ENCODE measurements at places on chromosomes 2 and 18. TPM values are rescaled to one million over a fixed set of nuclear protein-coding genes. Genes with fewer than 3 reads are reported as not detected.

DNA sequence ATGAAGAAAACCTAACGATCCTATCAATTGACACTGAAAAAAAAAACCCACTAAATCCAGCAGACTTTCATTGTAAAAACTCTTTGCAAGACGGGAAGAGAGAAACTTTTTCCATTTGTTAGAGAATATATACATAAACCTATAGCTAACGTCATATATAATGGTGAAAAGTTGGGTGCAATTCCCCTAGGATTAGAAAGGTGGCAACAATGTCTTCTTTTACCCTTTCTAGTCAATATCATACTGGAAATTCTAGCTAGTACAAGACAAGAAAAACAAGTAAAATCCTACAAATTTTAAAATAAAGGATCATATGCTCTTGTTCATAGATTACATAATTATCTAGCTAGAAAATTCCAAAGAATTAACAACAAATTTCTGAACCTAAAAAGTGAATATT is 1596.5 kb upstream of the LRRTM1 start:
- no peak for DNase-seq

DNA sequence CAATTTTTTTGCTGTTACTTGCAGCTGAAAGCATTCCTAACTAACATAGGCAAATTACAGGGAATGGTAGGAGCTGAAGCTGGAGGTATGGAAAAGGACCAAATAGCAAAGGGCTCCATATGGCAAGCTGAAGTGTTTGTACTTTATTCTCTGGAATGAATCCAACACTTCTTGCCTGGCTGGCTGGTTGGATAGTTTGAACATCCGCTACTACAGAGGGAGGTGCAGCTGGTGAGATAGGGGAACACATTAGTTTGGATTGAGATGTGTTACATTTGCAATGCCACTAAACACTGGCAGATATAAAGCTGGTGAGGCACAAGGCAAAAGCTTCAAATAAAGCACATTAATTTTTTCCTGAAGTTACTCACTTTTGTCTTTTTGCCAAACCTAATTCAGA is 291.5 kb downstream of the SP3 start:
- DNase-seq: no peak

- no peak for DNase-seq
Measured at GRCh38 chr2:199984159-199984558, 28.8 kb downstream of the MAIP1 start.

DNA sequence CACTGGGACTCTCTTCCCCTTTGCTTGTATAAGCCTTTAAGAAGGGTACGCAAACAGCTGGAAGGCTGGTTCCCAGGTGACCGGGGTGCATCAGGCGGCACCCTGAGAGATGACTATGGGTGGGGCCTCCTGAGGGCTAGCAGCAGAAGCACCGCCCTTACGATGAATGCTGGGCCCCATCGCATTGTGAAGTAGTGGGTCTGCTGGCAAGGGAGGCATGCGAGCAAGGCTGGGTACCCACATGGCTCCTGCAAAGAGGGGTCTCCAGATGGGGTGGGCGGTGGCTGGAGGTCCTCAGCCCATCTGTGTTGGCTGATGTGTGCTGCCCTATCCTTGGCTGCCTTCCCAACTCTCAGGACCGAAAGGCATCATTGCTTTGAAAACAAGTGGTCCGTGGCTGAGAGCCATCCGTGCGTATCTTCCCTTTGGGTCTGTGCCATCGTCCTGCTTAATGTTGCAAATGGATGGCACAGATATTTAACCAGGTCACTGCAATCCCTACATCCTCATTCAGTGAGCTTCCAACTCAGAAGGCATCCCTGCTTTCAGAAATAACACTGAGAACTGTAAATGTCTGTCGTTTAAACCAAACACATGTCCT is 83.5 kb upstream of the GPC1 start:
- no peak for DNase-seq

GRCh38 chr18:48646976-48647375 is 108.1 kb downstream of the CTIF start:
- no peak for DNase-seq

GRCh38 chr18:57775937-57776336 is 27.2 kb downstream of the ATP8B1 start:
- no peak for DNase-seq

- no peak for DNase-seq
Measured at GRCh38 chr2:70461414-70461813, 92.2 kb downstream of the TGFA start.

GRCh38 chr2:36060133-36060532 is 295.4 kb upstream of the CRIM1 start:
- DNase-seq: no peak

DNA sequence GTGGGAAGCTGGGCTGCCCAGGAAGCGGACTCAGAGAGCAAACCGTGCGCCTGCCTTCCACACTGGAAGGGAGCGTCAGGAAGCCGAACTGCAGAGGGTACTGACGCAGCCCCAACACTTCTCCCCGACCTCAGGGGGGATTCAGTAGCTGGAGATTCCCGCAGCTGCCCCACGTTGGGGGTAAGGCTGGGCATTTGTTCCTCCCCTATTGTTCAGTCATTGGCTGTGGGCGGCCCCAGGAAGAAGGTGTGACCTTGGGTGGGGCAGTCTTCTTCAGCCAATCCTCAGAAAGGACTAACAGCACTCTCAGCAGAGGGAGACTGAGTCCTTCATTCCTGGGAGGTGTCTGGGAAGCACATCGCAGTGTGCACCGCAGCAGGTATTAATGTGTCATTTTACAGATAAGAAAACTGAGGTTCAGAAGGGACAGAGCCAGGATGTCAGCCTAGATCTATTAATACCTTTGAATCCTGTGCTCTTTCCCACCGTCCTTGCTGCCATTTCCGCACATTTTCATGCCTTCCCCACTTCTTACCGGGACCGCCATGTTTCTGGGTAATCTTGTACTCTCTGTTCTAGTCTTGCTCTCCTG is 12.1 kb upstream of the C18orf32 start:
- no peak for DNase-seq

- DNase-seq: no peak
Measured at GRCh38 chr2:96957244-96957643, 29.1 kb downstream of the FAM178B start.

GRCh38 chr2:218822622-218823021 is 9.0 kb downstream of the PRKAG3 start:
- DNase-seq: no peak

GRCh38 chr18:4444306-4444705 is 10.8 kb downstream of the DLGAP1 start:
- DNase-seq: no peak

DNA sequence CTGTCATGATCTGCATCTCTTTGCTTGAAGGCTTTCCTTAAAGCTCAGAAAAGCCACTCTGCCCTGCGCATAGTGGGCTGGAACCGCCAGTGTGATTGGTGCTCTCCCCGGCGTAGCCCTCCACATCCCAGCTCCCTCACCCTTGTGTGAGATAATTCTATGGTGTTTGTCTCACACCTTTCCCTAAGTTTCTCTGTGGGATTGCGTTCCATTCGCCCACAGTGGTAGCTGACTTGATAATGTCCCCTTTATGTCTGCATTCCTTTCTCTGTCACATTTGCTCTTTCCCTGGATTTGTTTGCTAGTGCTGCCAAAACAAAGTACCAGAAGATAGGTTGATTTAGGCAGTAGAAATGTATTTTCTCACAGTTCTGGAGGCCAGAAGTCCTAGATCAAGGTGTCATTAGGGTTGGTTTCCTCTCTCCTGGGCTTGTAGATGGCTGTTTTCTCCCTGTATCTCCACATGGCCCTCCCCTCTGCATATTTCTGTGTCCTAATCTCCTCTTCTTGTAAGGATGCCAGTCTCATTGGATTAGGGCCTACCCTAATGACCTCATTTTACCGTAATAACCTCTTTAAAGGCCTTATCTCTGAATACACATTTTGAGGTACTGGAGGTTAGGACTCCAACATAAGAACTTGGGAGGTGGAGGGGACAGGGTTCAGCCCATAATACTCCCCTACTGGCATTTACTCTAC is 7.4 kb upstream of the TMEM87B start:
- DNase-seq: no peak

- DNase-seq: no peak
Measured at GRCh38 chr2:88737385-88737784, 45.9 kb downstream of the RPIA start.

DNA sequence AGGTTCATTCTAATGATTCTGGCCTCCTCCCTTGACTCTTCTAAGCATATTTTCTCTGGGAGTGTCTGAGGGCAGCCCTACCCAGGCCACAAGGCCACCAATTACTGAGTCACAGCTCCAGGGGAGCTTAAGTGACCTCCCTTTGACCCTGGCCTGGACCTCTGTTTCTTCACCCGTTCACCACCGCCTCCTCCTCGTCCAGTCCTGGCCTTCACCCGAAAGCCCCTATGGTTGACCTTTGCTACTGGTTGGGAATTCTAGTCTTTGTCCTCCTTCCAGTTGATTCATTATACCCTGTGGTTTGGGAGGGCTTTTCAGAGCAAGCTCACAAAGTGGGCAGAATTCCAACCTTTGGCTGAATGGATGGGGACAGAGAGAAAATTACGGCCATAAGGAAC is 72.6 kb downstream of the NRP2 start:
- DNase-seq: no peak

GRCh38 chr18:46939337-46939963 is 22.0 kb downstream of the KATNAL2 start:
- DNase-seq: no peak

DNA sequence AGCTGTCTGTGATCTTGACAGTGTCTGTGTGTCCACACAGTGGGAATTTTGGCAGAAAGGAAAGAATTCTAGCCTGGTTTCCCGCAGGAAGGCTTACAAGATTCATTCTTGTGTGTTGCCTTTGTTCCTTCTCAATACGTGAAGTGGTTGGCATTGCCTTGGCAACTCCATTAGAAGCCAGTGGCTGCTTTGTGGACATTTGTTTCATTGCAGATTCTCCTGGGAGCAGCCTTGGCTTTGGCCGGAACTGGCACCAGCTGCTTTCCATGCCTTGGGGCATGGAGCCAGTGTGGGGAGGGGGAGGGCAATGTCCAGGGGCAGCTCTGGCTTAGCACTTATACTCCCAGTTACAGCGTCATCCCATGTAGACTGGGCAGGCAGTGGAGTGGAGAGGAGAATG is 39.4 kb downstream of the KIF5C start:
- no peak for DNase-seq

GRCh38 chr2:240834377-240834975 is 14.5 kb upstream of the KIF1A start:
- DNase-seq: no peak

DNA sequence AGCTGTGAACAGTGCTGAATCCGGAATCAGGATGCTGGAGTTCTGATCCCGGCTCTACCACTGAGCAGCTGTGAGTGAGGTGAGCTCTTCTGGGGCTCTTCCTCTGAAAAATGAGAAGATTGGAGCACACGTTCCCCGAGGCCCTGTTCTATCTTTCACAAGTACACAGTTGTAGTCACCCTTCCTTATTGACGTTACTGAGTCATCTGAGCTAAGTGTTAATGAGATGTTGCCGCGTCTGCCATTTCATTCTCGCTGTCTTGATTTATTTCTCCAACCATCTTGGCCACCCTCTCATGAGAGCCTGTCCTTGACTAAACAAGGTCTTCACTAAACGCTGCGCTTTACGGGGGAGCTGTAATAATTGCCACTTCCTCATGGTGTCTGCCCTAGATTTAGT is 31.9 kb upstream of the EFR3B start:
- DNase-seq: no peak

DNA sequence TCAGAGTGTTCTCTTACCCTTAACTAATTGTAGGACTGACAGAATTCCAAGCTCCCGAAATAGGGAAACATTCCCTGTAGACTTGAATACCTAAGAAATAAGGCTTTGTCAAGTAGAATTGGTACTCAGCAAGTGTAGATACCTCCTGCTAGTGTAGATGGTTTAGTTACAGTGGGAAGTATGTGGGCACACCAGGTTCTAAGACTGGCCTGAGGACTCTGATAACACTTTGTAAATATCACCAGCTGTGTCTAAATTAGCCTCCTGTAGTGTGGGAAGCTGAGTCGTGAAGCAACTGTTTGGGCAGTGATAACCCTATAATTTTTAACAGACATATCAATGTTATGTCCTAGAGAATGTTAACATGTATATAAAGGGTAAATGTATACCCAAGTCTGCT is 304.5 kb downstream of the SLC8A1 start:
- DNase-seq: no peak

- DNase-seq: no peak
Measured at GRCh38 chr2:140791802-140792201, 1339.0 kb downstream of the LRP1B start.

The DYNAP gene
- total RNA-seq: not detected

The BIN1 gene
- 38.4 TPM for total RNA-seq

The CNDP1 gene
- not detected for total RNA-seq

The NYAP2 gene
- not detected for total RNA-seq

The TCF7L1 gene
- not detected for total RNA-seq

The KRCC1 gene
- 16.9 TPM for total RNA-seq

The C2orf66 gene
- 0.42 TPM for total RNA-seq
